ENCODE measurements at places on chromosomes 3 and 15. TPM values are rescaled to one million over a fixed set of nuclear protein-coding genes. Genes with fewer than 3 reads are reported as not detected.

The GRM7 gene
- not detected for total RNA-seq

The ZNF710 gene
- 10.2 TPM for total RNA-seq

DNA sequence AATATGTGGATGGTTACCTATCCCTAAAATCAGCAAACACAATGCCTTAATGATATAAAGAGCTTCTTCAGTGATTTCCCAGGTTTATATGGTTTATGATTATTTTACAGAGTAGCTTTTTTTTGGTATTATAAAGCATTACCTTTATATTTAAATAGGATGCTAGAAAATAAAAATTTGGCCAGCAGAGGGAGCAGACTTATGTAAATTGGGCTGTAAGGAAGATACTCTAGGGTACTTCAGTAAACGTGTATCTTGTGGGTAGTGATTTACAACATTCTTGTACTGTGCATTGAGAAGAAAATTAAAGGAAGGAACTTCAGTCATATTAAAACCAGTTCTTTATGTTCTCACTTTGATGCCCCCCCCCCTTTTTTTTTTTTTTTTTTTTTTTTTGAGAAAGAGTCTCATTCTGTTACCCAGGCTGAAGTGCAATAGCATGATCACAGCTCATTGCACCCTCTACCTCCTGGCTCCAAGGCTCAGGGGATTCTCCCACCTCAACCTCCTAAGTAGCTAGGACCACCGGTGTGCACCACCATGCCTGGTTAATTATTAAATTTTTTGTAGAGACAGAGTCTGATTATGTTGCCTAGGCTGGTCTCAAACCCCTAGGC, 167.9 kb downstream of the BBX start:
- no peak for DNase-seq

GRCh38 chr3:140424211-140424610, 253.7 kb upstream of the TRIM42 start:
- no peak for DNase-seq

DNA sequence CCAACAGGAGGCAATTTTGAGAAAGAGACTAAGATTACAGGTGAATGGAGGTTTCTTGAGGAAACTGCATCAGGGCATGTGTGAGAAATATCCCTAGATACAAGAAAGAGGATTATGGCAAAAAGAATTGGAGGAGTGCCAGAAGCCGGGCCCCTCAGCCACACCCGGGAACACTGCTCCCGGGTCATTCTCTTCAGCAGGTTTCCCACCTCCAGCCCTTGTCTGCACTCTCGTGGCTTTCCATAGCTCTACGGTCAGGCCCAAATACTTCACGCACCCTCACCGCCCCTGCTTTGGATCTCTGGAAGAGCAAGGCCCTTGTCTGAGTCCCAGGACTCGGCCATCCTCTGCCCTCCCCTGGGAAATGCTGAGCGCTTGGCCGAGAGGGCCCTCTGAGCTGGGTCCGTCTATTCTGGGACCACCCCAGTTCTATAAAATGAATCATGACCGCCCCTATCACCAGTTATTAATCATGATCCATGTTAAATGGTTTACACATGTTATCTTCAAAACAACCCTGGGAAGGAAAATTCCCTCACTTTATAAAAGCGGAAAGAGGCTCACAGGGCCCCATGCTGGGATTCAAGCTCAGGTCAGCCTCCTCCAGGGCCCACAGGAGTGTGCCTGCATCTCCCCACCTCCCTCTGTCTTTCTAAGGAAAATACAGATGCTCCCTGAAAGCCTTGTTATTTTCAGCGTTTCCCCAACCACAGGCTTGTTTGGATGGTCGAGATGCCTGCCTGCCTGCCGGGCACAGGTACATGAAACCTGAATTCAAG, 38.8 kb upstream of the SPTBN5 start:
- peak; percentile 49 for DNase-seq

The EPM2AIP1 gene
- total RNA-seq, result 21.8 TPM

The FANCD2OS gene
- total RNA-seq, result not detected

DNA sequence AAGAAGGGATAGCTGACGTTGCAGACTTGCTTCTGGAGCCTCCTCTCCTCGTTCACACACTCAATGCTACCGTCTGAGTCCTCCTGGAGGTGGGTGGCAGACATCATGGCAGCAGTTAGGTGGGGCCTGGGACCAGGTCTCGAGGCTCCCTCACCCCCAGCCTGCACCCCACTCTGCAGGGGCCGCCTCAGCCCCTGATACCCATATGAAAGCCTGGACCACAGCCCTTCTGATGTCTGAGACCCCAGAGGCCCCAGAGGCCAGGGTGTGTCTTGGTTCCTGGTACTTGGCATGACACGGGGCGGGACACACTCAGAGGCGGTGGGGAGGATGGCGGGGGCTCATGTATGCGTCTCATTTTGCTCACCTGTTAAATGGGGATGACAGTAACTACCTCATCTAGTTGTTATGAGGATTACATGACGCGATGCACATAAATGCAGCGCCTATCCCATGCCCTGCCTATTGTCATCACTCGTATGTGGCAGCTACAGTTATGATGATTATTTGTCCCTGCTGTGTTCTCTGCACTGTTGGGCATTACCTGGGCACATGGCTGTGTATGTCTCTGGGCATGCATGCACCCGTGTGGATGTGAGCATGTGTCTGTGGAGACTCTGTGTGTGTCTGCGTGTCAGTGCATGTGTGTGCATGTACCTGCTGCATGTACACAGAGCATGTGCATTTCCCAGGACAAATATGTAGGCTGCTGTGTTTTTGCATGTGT, 39.9 kb downstream of the FEM1B start:
- no peak for DNase-seq

DNA sequence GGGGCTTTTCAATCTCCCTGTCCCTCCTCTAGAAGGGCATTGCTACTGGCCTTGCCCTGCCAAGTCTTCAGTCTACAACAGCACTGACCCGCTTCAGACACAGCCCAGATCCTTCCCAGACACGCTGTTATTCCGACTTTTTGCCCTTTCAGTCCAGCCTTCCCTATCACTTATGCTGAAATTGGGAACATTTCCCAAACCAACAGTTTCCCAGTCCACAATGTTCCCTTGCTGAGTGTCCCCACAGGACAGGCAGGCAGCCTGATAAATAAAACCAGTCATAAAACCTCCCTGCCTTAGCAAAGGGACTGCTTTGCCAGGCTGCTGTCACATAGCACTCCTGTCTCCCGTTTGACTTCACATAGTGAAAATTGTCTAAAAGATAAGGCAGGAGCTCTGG, 43.5 kb downstream of the GOLGA6L2 start:
- DNase-seq, result peak; percentile 85

The NMB gene
- 4.7 TPM for total RNA-seq

The EPHA3 gene
- 6.5 TPM for total RNA-seq

DNA sequence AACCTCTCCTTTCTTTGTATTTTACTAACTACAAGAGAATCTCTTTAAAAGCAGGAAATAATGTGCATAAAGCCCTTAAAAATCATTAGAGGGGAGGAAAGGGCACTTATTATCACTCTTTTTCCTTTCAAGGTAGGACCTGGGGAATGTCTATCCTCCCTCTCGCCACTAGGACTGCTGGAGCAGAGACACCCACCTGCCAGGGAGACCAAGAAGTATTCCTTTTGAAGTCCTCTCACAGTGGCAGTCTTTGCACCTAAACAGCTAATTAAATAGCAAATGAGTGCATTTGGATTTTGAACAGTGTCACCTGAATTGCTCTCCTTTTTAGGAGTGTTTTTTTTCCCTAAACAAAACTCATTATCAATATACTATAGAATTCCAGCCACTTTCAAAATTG, 874.1 kb downstream of the ZPLD1 start:
- DNase-seq, result no peak

DNA sequence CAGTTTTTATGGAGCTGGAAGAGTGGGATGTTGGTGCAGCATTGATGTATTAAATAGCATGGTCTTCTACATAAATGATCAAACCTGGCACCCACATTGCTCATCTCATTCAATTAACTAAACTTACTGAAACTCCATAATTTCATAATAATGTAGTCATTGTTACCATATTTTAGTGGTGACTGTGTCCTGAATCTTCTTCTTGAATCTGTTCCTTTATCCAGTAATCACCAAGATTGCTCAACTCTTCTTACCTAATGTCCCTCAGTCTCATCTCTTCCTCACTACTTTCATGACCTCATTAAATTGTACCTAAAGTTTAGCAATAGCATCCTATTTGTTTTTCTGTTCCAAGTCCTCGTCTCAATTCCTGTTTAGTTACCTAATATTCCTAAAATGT, 69.8 kb downstream of the FGF7 start:
- DNase-seq, result no peak

The C3orf70 gene
- total RNA-seq, result 3.6 TPM

DNA sequence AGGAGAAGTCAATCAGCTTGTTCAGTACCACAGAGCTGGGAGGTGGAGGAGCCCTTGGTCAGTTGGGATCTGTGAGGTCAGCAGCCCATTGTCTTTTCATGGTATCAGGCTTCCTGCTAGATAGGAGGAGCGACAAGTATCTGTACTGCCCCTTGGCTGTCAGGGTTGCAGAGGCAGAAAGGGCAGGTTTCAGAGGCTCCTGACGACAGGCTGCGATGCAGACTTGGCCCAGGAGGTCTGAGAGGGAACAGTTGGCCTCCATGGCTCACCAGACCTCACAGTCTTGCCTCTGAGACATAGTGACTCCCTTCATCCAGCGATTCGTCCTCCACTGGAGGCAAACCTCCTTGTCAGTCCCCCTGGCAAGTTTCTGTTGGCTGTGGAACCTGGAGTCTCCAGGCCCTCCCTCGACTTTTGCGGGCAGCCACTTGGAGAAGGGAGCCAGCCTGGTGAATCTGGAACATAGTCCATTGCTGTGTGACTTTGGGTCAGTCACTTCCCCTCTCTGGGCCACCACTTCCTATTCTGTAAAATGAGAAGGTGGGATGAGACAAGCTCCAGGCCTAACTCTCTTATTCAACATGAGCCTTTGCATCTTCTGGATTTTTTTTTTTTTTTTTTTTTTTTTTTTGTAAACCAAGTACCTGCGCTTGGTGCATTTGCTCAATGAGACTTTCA, 177.9 kb upstream of the TLE3 start:
- no peak for DNase-seq

The EBLN2 gene
- 1.3 TPM for total RNA-seq

- DNase-seq, result no peak
These were observed 47.2 kb downstream of the DIPK2A start for GRCh38 chr3:144018776-144019175.

The EIF5A2 gene
- total RNA-seq, result 9.8 TPM

The RASGRP1 gene
- 2.7 TPM for total RNA-seq
